ENCODE measurements at places on chromosomes 11 and 22. TPM values are rescaled to one million over a fixed set of nuclear protein-coding genes. Genes with fewer than 3 reads are reported as not detected.
A peak's percentile ranks its signal among the peaks of the same experiment; 100 is the strongest.

- no peak for DNase-seq
Observed at GRCh38 chr11:16801288-16801980, 63.0 kb downstream of the C11orf58 start.

DNA sequence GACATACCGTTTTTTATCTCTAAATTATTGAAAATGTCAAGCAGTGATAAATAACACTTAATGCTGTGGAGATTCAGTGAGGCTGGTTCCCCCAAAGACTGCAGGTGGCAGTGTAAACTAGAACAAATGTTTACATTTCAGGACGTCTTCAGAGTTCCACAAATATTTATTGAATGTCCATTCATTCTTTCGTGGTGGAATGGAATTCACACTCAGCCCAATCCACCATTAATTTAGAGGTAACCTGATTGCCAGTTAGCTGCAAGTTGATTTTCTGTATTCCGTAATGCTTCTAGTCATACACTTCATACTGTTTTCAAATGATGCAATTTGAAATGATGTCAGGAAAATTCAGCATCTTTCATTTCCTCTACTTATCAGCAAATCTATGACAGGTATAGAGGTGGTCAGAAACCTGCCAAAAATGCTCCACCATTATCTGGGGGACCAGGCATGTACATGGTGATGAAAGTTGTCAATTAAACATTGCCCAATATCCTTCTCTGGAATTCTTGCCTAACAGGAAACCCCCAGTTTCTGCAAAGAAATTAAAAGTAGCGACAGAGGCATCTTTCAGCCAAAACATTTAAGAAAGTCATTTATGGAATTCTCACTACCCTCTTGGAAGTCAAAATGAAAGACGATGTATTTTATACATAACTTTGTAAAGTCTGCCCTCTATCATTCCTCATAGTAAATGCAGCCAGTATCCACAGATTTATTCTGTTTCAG lies 94.3 kb upstream of the BMAL1 start:
- DNase-seq = peak; percentile 45

GRCh38 chr22:49599039-49599438 lies 228.6 kb downstream of the BRD1 start:
- no peak for DNase-seq

DNA sequence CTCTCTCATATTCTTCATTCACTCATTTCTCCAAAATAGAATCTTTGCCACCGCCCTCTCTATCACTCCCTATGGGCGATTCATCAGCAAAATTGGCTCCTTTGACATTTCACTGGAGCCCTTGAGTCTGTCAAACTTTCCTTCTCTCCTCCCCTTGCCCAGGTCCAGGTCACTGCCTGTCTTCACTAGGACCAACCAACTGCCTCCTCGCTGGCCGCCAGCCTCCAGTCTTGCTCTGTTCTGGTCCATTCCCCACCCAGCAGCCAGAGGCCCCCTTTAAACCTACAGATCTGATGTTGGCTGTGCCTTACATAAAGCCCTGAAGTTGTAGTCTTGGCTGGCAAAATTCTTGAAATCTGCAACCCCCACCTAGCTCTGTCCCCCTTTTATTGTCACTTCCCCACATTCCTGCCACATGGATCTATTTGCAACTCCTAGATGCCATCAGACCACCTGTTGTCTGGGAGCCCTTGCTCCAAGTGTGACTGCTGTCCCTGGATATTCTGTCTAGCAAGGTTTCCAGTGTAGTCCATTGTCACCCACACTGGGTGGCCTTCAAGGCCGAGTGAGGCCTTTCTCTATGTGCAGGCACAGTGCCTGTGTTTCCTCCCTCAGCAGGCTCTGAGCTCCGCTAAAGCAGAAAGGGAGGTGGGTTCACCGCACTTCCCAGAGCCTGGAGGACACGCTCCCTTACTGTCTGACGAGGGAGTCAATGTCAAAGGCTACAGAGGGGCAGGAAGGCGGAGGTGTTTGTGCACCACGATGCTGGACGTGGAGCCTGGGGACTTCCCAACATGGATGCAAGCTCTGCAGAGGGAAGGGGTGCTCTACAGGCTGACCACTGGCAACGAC lies 25.5 kb downstream of the MYEOV start:
- peak; percentile 59 for DNase-seq

The LMO2 gene
- 10.6 TPM for total RNA-seq

The OR8A1 gene
- not detected for total RNA-seq
